ENCODE measurements at places on chromosomes 11 and 22.

GRCh38 chr22:44188986-44189630 lies 8.4 kb downstream of the PARVG start:
- no peak for DNase-seq

GRCh38 chr11:126419801-126420697 lies 64.6 kb downstream of the ST3GAL4 start:
- DNase-seq = no peak

GRCh38 chr11:18769802-18770456 lies 21.7 kb downstream of the PTPN5 start:
- no peak for DNase-seq

DNA sequence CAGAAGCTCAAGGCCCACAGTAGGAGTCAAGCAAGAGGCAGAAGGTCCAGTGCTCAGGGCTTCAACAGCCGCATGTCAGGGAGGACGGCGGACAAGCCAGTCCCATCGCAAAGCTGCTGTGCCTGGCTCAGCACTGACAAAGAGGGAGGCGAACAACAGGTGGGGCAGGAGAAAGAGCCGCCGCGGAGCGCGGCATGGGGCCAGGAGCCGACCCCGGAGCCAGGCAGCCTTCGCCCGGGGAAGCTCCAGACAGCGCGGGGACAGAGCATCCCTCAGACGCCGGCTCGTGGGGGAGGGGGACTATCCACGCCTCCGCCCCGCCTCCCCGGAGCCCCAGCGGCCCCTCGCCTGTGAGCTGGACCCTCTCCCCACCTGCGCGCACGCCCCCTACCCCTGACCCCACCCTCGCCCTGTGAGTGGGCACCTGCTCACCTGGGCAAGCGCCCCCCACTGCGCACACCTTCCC lies 369 bp downstream of the DHCR7 start:
- no peak for DNase-seq

- no peak for DNase-seq
Measured at GRCh38 chr22:22103078-22103875, 120.7 kb upstream of the TOP3B start.

DNA sequence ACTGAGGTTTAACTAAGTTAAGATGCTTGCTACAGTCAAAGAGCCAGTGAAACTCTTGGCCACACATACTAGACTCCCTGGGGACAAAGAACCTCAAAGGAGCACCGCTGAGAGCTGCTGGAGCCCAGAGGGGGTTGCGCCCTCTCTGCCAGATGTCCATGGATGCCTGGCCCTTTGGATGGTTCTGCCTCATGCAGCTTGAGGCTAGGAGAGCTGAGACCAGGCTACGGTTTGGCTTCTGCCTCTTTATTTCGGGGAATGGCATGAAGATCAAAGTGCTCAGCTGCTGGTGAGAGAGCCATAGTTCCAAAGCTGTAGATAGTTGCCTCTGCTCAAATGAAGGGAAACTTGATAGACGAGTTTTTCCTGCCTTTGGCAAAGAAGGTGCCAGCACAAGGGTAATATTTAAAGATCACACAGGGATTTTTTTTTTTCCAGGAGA lies 43.0 kb downstream of the RASSF10 start:
- DNase-seq = no peak
